ENCODE measurements at places on chromosomes 7 and 10. TPM values are rescaled to one million over a fixed set of nuclear protein-coding genes. Genes with fewer than 3 reads are reported as not detected.

DNA sequence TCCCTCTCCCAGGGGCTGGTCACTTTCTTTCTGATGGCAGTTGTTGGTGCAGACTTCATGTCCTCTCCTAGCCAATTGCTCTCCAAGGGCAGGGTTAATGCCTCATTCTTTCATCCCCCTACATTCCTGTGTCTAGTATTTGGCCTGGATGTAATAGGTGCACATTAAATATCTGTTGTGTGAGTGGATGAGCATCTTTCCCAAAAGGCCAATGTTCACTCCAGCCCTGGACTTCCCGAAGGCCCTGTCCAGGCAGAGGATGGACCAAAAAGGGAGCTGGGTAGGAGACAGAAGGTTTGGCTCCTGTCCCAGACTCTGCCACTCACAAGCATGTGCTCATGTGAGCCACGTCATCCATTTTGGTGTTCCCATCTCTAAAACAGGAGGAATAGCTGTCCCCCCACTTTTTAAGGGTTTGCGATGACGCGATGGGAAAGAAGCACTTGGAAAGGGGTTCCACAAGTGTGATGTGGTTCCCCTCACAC, 47.5 kb downstream of the RGS10 start:
- H3K36me3 ChIP-seq: peaks cover 6% of the 10 kb centered on the region
- H3K27me3 ChIP-seq: no peaks in the 10 kb centered on the region
- H3K27ac ChIP-seq: no peak overlapping the region
- no peak overlapping the region for H3K4me3 ChIP-seq
- no peak for DNase-seq

DNA sequence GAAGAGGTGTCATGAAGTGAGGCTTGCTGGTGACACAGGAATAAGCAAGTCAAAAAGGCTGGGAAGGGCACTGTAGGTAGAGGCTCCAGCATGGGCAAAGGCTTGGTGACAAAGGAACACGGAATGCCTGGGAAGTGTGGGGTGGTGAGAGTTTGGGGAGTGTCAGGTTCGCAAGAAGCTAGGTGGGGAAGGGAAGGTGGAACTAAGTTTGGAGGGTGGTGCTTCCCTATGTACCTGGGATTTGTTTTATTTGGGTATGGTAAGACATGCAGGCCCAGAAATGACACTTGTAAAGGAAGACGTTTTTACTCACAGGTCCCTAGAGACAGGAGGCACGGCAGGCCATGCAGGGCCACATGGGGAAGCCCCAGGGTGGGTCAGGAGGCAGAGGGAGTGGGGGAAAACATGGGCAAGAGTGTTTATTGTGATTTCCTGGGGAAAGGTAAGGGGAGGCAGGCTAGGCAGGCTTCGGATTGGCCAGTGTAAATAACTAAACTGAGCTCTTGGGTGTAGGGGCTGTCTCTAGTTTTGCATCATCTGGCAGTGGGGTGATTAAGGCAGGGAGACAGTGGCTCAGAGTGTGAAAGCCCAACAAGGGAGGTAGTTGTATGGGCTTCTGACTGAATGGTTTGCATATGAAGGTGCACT, 52.1 kb downstream of the SH2D4B start:
- no peaks in the 10 kb centered on the region for H3K4me1 ChIP-seq
- H3K27ac ChIP-seq: no peak overlapping the region
- H3K4me3 ChIP-seq: no peak overlapping the region

DNA sequence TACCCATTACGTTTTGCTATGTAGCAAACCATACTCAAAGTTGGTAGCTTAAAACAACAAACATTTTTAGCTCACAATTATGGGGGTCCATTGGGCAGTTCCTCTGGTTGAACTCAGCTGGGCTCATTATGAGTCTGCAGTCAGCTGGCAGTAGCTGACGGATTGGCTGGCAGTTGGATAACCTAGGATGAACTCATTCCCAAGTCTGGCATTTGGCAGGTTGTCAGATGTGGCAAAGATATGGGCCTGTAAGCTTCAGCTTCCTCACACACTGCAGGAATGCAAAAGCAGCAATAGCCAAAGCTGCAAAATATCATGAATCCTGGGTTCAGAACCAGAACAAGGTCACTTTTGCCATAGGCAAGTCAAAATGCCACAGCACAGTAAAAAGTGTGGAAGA, 412.2 kb upstream of the SORCS1 start:
- H3K4me3 ChIP-seq: no peak overlapping the region
- no peaks in the 10 kb centered on the region for H3K4me1 ChIP-seq
- no peak overlapping the region for H3K27ac ChIP-seq
- no peak for DNase-seq
- H3K27me3 ChIP-seq: no peaks in the 10 kb centered on the region
- no peaks in the 10 kb centered on the region for H3K36me3 ChIP-seq

DNA sequence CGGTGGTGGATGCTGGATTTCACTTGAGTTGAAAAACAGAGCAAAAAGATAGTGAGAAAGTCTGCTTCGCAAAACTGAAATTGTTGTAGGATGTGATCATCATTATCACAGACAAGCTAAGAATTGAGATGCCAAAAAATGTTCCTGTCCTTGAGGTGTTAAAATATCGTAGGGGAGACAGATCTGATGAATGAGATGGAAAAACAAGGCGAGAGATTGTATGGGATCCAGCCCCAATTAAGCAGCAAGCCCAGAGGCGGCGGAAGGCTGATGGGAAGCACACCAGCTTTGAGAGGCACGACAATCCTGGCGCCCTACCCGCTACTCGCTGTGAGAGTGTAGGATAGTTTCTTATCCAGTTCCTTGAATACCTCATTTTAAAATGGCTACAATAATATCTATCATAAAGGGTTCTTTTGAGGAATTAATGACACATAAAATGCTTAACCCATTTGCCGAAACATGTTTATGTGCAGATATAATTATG, 131.1 kb upstream of the PTN start:
- H3K36me3 ChIP-seq: no peaks in the 10 kb centered on the region
- no peaks in the 10 kb centered on the region for H3K4me1 ChIP-seq
- H3K27ac ChIP-seq: no peak overlapping the region
- no peaks in the 10 kb centered on the region for H3K27me3 ChIP-seq
- no peak overlapping the region for H3K4me3 ChIP-seq
- DNase-seq: no peak

DNA sequence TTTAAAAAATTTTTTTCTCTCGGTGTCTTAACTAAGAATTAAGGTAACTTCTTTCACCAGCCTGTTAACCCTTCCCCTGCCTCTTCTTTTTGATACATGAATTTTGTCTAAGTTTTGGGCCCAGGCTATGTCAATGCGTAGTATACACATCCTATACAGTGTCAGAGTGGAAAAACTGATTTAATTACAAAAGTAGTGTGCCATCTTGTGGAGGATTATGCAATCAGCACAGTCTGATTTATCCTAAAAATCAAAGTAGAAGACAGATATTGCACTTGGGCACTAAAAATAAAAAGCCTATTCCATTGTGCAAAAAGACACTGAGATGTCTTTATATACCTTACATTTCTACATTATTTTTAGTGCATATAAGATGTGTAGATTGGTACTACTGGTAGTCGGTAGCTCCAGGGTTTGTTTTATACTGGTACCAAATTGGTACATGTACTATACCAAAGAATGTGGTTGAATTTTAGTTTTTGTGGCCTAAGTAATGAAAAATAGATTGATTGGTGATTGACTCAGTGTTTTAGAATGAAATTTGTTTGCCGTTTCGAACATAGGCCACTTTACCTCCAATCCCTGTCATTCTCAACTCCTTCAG, 96.6 kb downstream of the MKLN1 start:
- H3K27ac ChIP-seq: no peak overlapping the region
- H3K4me1 ChIP-seq: no peaks in the 10 kb centered on the region
- no peak overlapping the region for H3K4me3 ChIP-seq

The ANKRD2 gene
- total RNA-seq: not detected

Data from CD8-positive, alpha-beta memory T cell (primary cell).